ENCODE measurements at places on chromosomes 6 and 20.

DNA sequence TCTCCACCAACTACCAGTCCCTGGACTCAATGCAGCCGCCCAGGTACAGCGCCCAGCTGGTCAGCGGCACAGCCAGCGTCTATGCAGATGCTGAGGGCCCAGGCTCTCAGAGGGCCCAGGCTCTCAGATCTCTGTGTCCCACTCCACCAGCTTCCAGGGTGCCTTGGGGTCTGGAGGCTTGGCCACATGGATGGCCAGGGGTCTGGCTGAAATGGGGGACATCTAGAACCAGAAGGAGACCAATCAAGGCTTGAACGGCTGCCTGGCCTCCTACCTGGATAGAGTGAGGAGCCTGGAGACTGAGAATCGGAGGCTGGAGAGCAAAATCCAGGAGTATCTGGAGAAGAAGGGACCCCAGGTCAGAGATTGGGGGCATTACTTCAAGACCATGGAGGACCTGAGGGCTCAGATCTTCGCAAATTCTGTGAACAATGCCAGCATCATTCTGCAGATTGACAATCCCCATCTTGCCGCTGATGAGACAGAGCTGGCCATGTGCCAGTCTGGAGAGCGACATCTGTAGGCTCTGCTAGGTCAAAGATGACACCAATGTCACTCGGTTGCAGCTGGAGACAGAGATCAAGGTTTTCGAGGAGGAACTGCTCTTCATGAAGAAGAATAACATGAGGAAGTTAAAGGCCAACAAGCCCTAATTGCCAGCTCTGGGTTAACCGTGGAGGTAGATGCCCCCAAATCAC lies 44.1 kb upstream of the GRM4 start:
- DNase-seq, result no peak

DNA sequence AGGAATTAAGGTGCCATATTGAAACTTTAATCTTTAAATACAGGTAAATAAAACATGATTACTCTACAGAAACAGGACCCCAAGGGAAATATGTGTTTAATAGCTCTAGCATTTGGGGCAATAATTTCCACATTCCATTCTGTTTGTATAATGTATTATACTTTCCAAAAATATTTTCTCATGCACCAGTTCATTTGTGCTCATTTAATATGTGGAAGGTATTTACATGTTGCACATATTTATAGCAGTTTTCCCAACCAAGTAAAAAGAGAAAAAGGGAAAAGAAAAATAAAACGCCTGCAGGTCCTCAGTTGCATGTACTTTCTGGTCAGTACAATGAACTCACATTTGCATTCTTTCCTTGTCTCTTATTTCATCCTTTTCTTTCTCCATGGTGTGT lies 129.5 kb upstream of the SULF2 start:
- no peak for DNase-seq

- no peak for DNase-seq
Observed at GRCh38 chr6:107689951-107690642, 134.0 kb downstream of the SCML4 start.

DNA sequence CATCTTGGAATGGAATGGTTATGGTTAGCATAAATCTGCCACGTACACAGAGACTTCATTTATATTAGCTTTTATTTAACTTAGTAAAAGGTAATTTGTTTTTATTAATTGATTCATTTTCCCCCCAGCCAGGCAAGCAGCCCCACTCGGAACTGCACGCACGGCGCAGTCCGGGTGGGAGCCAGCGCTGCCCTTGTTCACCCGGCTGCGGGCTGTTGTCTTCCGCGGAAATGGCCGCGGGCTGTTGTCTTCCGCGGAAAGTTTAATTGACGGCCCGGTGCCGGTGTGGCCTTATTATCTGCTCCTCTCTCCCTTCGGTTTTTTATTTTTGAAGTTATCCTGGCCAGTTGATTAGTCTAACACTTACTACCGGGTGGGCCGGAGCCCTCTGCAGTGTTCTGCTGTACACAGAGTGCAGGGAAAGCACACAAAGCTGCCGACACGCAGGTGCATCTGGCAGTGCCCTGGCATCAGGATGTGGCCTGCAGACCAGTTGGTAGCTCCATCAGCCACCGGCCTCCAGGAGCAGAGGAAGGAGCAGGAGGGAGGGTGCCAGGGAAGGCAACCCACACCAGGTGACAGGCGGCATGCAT lies 270.5 kb downstream of the CDH4 start:
- DNase-seq, result no peak

DNA sequence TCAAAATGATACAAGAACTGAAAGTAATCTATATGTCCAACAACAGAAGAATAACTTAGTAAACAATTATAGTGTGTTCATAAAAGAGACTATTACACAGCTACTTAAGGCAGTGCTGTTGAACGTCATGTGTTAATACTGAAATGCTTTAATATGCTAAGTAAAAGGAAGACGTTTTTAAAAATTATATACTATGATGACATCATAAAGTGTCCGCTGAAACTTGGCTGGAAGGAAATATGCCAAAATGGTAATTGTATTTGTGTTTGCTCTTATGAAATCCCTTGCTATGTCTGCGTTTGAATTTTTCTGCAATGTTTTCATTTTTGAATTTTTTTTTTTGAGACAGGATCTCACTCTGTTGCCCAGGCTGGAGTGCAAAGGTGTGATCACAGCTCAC lies 679.3 kb downstream of the DHX35 start:
- no peak for DNase-seq

Data from NCI-H774 (cell line).